ENCODE measurements at places on chromosomes 7 and 10. TPM values are rescaled to one million over a fixed set of nuclear protein-coding genes. Genes with fewer than 3 reads are reported as not detected.
A peak's percentile ranks its signal among the peaks of the same experiment; 100 is the strongest.

The ZNF394 gene
- total RNA-seq, result 86.2 TPM

The GRID2IP gene
- 1.7 TPM for total RNA-seq

The HELLS gene
- total RNA-seq, result 27.4 TPM

The CPXM2 gene
- total RNA-seq, result not detected

The ITIH5 gene
- not detected for total RNA-seq

The DRGX gene
- not detected for total RNA-seq

GRCh38 chr10:3287572-3288445 lies 115.2 kb upstream of the PITRM1 start:
- no peak overlapping the region for H3K27ac ChIP-seq
- H3K4me3 ChIP-seq, result no peak overlapping the region
- no peaks in the 10 kb centered on the region for H3K36me3 ChIP-seq
- H3K27me3 ChIP-seq, result no peaks in the 10 kb centered on the region
- H3K4me1 ChIP-seq, result no peaks in the 10 kb centered on the region

DNA sequence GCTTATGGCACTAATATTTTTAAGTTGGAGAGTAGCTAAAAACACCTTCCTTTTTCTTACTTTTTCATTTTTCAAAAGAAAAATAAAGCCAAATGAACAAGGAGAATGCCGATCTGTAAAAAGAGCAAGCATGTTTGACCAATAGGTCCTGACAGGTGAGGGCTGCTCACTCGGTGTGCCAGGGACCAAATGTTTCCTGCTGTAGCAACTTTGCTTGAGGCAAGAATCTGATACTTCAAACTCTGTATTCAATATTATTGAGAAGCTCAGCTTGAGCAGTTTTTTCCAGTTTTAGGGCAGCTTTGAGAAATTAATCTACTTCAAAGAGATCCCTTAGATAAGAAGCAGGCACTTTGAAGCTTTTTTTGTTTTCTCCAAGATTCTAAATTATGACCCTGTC lies 298.1 kb downstream of the BICC1 start:
- H3K4me1 ChIP-seq, result no peaks in the 10 kb centered on the region
- no peak overlapping the region for H3K27ac ChIP-seq
- H3K36me3 ChIP-seq, result no peaks in the 10 kb centered on the region
- no peak for DNase-seq

- H3K4me3 ChIP-seq, result no peak overlapping the region
- no peak for DNase-seq
- no peaks in the 10 kb centered on the region for H3K36me3 ChIP-seq
- no peaks in the 10 kb centered on the region for H3K27me3 ChIP-seq
These were observed 42.1 kb upstream of the TMEM196 start for GRCh38 chr7:19815546-19815945.

DNA sequence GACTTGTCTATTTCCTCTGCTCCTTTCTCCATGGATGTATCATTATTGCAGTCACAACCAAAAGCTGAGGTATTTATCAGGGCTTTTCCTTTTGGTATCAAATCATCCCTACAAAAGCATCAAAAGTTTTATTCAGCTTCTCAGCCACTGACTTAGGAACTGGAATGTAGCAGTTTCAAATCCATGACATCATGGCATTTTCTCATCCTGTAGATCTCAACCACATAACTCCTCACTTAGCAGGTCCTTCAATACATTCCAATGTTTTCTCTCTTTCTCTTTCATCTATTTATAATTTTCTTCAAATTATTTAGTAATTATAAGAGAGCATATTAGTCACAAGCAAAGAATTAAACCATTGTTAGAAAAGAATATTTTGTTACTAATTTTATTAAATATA lies 537.4 kb upstream of the SORCS1 start:
- H3K27me3 ChIP-seq, result no peaks in the 10 kb centered on the region
- H3K4me3 ChIP-seq, result no peak overlapping the region
- no peak overlapping the region for H3K27ac ChIP-seq
- H3K36me3 ChIP-seq, result no peaks in the 10 kb centered on the region
- no peaks in the 10 kb centered on the region for H3K4me1 ChIP-seq

DNA sequence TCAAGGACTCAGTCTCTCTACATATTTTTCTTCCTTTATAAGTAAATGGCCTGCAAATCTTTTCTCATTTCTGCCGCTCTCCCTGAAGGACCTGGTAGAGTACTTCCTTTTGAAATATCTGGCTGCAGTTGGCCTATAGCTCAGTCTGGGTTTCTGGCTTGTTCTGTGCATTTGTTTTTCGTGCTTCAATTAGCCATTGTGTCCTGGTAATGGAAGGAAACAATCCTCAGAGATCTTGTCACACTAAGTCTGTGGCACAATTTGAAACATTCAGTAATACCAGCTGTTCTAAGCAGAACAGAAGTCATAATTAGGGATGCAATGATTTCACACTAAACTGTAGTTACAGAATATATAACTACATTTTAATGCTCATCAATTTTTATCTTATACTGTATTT lies 545.0 kb downstream of the NRG3 start:
- no peak overlapping the region for H3K27ac ChIP-seq
- DNase-seq, result no peak
- H3K36me3 ChIP-seq, result no peaks in the 10 kb centered on the region
- H3K4me1 ChIP-seq, result no peaks in the 10 kb centered on the region
- H3K27me3 ChIP-seq, result no peaks in the 10 kb centered on the region

DNA sequence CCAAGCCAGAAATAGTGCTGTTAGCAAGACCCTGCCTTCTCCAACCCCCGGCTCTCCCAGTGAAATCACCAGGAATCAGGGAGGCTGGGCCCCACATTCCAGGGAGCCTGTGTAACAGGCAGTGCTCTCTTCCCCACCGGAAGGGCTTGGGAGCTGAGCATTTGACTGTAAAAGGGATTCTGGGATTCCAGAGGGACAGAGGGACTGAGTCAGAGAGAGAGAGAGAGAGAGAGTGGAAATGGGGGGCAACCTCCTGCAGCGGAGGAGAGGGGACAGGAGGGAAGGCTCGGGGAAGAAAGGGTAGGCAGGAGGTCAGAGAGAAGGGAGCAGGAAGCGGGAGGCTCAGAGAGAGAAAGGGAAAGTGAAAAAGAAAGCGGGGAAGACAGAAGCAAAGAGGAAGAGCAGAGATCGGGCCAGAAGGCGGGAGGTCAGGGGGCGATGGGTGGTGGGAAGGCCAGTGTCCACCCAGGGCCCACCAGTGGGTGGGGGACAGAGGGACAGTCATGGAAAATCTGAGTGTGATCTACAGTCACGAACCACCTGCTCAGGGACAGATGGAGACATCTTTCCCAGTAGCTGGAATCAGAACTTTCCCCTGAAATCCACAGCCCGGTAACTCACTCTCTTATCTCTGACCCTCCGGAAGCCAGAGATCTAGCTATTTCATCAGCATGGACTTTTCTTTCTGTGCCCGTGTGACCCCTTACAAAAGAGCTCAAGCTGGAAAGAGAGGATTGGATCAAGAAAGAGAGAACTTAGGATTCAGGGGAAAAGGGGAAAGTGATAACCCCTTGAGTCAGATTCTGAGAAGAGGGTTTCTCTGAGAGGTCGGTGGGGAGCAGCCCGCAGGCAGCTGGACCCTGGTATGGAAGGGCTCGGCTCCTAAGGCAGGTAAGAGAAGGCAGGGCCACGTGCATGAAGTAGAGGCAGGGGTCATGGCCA lies 4.6 kb upstream of the SERPINE1 start:
- no peak overlapping the region for H3K27ac ChIP-seq
- no peaks in the 10 kb centered on the region for H3K27me3 ChIP-seq
- peaks cover 25% of the 10 kb centered on the region for H3K4me1 ChIP-seq
- no peaks in the 10 kb centered on the region for H3K36me3 ChIP-seq
- peak overlapping the region; percentile 11 for H3K4me3 ChIP-seq

- no peaks in the 10 kb centered on the region for H3K4me1 ChIP-seq
- H3K36me3 ChIP-seq, result no peaks in the 10 kb centered on the region
- H3K27ac ChIP-seq, result no peak overlapping the region
- no peaks in the 10 kb centered on the region for H3K27me3 ChIP-seq
These were observed 127.8 kb upstream of the LANCL2 start for GRCh38 chr7:55237156-55237893.

DNA sequence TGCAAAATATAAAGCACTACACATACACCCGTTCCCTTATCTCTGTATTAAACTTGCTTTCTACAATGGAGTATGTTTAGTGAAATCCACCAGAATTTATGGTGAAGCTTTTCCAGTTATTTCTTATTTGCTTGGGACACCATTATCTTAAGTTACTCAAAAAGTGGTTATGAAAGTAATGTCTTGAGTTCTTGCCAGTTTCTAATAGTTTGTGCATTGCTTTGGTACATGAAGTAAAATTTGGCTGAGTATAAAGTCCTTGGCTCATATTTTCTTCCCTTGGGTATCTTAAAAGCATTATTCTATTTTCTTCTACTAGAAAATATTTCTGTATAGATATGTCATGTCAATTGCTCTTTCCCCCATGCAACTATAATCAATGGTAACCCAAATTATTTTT lies 85.2 kb downstream of the POLR1F start:
- H3K36me3 ChIP-seq, result no peaks in the 10 kb centered on the region
- DNase-seq, result no peak
- no peak overlapping the region for H3K4me3 ChIP-seq
- H3K27me3 ChIP-seq, result no peaks in the 10 kb centered on the region
- H3K4me1 ChIP-seq, result no peaks in the 10 kb centered on the region

GRCh38 chr7:132760866-132761265 lies 184.6 kb upstream of the PLXNA4 start:
- H3K4me1 ChIP-seq, result no peaks in the 10 kb centered on the region
- no peak overlapping the region for H3K27ac ChIP-seq
- H3K27me3 ChIP-seq, result no peaks in the 10 kb centered on the region
- no peaks in the 10 kb centered on the region for H3K36me3 ChIP-seq

DNA sequence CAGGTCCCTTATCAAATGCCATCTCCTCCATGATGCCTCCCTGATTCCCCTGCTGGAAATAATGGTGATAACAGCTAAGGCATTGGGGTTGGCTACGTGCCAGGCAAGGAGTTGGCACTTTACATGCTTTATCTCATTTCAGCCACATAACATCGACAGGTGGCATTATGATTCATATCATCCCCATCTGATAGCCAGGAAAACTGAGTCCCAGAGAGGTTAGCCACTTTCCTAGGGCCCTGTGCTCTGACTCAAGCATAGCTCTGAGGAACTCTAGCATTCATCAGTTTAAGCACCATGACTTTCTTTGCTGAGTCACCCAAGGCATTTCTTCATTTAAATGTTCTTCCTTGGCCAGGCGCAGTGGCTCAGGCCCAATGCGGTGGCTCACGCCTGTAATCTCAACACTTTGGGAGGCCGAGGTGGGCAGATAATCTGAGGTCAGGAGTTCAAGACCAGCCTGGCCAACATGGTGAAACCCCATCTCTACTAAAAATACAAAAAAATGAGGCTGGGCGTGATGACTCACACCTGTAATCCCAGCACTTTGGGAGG lies 6.6 kb downstream of the LEP start:
- no peak for DNase-seq
- no peak overlapping the region for H3K27ac ChIP-seq
- H3K27me3 ChIP-seq, result no peaks in the 10 kb centered on the region
- H3K36me3 ChIP-seq, result no peaks in the 10 kb centered on the region

DNA sequence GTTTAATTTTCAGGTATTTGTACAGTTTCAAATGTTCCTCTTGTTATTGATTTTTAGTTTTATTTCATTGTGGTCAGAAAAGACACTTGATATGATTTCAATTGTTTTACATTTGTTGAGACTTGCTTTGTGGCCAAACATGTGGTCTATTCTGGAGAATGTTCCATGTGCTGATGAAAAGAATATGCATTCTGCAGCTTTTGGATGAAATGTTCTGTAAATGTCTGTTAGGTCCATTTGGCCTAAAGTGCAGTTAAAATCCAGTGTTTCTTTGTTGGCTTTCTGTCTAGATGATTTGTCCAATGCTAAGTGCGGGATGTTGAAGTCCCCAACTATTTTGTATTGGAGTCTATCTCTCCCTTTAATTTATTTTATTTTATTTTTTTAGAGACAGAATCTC lies 70.5 kb downstream of the ZNF503 start:
- H3K27ac ChIP-seq, result no peak overlapping the region
- H3K36me3 ChIP-seq, result no peaks in the 10 kb centered on the region
- no peak for DNase-seq
- no peak overlapping the region for H3K4me3 ChIP-seq

DNA sequence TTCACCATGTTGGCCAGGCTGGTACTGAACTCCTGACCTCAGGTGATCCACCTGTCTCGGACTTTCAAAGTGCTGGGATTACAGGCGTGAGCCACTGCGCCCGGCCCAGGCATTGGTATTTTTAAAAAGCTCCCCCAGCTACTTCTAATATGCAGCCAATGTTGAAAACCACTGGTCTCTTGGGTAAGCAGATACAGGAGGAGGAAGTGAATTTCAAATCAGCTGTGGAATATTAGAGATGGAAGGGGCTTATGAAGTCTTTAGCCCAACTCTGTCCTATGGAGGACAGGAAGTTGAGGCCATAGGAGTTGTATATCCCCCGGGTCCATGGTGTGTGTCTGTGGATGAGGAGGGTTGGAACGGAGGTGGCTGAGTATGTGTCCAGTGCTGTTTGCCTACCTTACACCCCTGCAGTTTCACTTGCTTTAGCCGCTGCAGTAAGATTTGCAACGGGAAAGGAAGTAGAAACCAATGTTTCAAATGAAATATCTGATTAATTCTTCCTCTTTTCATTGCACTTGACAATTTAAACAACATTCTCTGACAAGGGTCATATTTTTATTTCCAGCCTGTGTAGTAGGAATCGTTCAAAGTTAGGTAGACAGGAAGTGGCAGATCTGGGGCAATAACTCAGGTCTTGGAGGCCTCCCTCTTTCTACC lies 3.4 kb downstream of the PDE6C start:
- H3K27ac ChIP-seq, result no peak overlapping the region
- H3K27me3 ChIP-seq, result no peaks in the 10 kb centered on the region
- peaks cover 11% of the 10 kb centered on the region for H3K4me1 ChIP-seq
- peak; percentile 9 for DNase-seq

- H3K4me3 ChIP-seq, result no peak overlapping the region
- H3K27me3 ChIP-seq, result peaks cover 28% of the 10 kb centered on the region
- no peak overlapping the region for H3K27ac ChIP-seq
- peak; percentile 10 for DNase-seq
- peaks cover 16% of the 10 kb centered on the region for H3K4me1 ChIP-seq
These were observed 2.4 kb upstream of the CFAP69 start for GRCh38 chr7:90242369-90243168.

DNA sequence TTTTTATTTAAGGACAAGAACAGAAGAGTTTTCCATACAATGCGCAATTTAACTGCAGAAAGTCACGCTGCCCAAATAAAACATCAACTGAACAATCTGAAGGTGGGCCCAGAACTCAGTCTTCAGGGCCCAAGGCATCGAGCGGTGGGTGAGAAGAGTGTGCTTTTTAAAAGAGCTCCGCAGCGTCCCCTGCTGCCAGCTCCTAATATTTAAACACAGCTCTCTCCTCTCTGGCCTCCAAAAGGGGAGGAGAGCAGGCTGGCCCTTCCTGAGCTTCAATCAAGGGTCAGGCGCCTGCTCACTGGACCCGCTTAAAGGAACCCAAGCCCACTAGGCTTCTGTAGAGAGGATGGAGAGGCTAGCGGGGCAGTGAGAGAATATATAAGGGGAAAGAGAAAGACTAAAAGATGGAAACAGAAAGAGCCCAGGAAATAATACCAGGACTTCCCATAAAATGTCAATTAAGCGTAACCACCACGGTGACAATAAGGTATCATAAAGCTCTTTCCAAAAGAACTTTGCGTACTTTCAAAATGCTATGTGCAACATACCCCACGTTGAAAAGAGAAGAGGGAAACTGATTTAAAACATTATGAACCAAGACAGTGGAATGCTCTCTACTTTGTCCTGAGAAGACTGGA lies 2.8 kb downstream of the FAM53B start:
- H3K4me3 ChIP-seq, result peak overlapping the region; percentile 89
- no peaks in the 10 kb centered on the region for H3K27me3 ChIP-seq
- H3K36me3 ChIP-seq, result no peaks in the 10 kb centered on the region
- DNase-seq, result peak; percentile 86

All from B cell (primary cell).